M059J (cell line): ENCODE measurements at places on chromosomes 6 and 20. TPM values are rescaled to one million over a fixed set of nuclear protein-coding genes. Genes with fewer than 3 reads are reported as not detected.

DNA sequence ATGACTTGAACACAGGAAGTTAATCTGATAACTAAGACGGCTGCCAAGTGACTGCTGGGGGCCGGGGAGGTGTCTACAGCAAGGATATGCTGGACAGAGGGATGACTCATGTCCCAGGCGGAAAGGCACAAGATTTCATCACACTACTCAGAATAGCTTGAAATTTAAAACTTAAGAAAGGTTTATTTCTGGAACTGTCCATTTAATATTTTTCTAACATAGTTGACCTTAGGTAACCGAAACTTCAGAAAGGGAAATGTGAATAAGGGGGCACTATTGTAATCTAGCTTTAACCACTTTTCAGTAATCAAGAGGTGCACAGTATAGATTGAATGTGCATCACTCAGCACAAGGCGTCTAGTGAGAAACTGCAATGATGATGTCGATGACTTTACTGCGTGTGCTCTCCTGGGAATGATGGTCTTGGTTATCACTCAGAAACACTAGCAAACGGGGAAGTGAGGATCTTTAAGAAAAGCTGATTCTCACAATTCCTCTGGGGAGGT lies 171.5 kb downstream of the QKI start:
- DNase-seq: peak; percentile 92

DNA sequence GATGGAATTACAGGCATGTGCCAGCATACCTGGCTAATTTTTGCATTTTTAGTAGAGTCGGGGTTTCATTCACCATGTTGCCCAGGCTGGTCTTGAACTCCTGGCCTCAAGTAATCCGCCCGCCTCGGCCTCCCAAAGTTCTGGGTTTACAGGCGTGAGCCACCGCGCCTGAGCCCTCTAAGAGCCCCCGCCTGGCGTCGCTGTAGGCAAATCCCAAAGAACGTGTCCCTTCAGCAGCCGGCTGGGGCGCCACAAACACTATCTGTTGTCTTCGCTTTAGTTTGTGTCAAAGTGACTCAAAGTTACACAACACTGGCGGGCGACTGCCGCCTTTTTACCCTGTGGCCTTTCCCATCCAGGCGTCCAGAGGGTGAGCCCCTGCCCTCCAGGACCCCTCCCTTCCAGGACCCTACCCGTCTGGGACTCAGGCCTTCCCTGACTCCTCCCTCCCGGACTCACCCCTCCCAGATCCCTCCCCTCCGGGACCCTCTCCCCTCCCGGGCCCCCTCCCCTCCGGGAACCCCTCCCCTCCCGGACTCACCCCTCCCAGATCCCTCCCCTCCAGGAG lies 940 bp upstream of the ADRM1 start:
- peak; percentile 98 for DNase-seq

- DNase-seq: no peak
Observed at GRCh38 chr6:13012296-13012695, 295.7 kb downstream of the PHACTR1 start.

GRCh38 chr6:149963212-149963461 lies 606 bp upstream of the ULBP1 start:
- peak; percentile 89 for DNase-seq

GRCh38 chr6:107822176-107823046 lies 1.7 kb downstream of the SCML4 start:
- peak; percentile 31 for DNase-seq

TFAP2D gene
- total RNA-seq: not detected in 2 replicates
